ENCODE measurements at places on chromosomes 16 and 17.

- DNase-seq = no peak
These were observed 9.7 kb downstream of the FKBP10 start for GRCh38 chr17:41822216-41823140.

- no peak for DNase-seq
These were observed 15.0 kb upstream of the KCNJ18 start for GRCh38 chr17:21677126-21677910.

DNA sequence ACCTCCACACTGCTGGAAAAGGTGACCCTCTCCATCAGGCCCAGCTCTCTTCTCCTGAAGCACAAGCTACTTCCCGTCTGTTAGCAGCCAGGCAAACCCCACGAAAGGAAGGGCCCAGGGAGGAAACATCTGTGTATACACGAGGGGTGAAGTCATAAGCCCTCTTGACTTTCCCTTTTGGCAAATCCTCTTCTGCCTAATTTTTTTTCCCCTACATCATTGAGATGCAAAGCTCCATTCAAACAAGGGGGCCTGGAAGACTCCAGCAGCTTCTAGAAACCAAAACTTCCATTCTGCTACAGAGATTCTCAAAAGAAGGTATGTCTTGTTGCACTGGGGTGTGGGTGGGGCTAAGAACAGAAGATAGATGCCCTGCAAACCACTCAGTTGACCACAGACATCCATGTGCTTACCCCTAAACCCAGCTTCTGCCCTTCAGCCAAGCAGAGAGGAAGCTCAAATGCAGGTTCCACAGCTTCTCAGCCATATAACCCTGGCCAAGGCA, 145.6 kb upstream of the RCVRN start:
- no peak for DNase-seq

DNA sequence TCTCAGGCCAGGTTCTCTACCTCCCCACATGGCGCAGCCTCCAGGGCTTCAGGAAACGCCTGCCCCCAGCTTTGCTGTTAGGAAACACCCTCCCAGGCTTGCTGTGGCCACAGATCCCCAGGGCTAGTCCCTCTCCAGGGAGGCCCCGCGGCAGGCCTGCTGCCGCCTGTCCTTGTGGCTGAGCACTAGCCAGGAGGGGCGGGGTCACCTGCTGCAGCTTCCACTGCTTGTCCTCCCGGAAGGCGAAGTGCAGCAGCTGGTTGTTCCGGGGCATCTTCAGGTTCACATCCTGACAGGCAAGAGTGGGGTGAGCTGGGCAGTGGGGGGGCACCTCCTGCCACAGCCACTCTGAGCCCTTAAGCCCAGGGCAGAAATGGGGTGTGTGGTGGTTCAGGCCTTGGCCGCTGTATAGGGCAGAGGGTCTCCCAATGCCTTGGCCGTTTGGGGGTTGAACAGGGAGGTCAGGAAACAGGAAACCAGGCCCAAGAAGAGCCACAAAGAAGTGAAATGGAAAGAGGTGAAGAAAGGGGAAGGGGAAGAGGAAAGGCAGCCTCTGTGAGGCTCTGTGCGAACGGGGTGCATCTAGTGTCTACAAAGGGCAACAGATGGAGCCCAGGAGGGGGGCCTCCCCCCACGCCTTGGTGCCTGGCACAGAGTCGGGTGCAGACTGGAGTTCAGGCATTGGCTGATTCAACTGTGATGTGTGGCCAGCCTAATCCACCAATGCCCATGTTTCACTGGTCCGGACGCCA, 2.0 kb downstream of the ROGDI start:
- no peak for DNase-seq

- DNase-seq = no peak
These were observed 12.9 kb upstream of the CMIP start for GRCh38 chr16:81431554-81432353.

GRCh38 chr17:54864636-54865356, 35.9 kb upstream of the TOM1L1 start:
- DNase-seq = no peak

DNA sequence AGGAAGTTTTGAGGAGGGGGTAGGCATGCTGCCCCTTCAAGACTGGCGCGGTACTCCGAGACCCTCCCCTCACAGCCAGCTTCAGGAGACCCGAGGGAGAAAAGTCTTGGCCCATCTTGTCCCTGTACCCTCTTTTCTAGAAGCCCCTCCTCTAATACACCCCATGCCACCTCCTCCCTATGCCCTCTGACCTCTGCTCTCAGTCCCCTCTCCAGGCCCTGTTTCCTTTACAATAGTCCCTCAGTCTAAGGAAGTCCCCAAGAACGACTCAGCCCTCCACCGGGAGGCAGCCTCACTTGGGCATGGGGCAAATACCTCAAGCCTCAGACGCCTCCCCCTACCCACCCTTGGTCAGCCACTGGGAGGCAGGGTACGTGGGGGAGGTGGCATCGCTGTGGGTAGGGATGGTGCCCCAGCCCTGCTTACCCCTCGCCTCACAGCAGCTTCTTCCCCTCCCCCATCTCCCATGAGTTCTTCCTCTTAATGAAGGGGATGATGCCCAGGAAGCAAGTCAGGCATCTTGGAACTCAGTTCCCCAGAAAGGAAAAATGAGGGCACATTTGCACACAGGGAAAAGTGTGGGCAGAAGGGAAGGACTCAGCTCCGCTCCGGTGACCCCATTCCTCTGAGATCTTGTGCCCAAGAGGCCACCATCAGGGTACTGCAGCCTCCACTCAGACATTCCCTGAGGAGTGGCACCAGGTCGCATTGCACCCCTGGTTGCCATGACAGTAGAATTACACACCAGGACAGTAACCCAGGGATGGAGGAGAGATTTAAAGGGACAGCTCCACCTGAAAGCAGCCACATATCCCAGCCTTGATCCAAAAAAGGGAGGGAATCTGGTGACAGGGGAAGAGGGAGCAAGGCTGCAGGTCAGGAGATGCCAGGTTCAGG, 6.2 kb downstream of the MPP2 start:
- no peak for DNase-seq

DNA sequence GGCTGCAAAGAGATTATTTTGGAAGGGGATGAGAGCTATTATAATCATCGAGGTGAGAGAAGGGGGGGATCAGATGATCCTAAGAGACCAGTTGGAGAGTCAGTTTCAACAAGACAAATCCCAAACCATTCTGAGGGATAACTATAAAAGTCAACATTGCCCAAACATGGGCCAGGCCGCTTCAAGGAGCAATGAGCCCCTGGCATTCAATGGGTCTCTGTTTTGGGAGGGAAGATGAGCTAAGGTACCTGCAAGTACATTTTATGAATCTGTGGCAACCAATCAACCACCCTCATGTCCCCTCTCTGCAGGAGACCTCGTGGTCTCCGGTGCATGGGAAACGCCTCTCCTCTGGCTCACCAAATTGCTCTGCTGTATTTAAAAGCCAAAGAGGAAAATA, 209.9 kb upstream of the C16orf82 start:
- DNase-seq = no peak

Measured in activated naive CD8-positive, alpha-beta T cell treated with anti-CD3 and anti-CD28 coated beads, Interleukin-2, amount 50 U/mL, for 16 hours (primary cell).